ENCODE measurements at places on chromosomes 4 and X.

DNA sequence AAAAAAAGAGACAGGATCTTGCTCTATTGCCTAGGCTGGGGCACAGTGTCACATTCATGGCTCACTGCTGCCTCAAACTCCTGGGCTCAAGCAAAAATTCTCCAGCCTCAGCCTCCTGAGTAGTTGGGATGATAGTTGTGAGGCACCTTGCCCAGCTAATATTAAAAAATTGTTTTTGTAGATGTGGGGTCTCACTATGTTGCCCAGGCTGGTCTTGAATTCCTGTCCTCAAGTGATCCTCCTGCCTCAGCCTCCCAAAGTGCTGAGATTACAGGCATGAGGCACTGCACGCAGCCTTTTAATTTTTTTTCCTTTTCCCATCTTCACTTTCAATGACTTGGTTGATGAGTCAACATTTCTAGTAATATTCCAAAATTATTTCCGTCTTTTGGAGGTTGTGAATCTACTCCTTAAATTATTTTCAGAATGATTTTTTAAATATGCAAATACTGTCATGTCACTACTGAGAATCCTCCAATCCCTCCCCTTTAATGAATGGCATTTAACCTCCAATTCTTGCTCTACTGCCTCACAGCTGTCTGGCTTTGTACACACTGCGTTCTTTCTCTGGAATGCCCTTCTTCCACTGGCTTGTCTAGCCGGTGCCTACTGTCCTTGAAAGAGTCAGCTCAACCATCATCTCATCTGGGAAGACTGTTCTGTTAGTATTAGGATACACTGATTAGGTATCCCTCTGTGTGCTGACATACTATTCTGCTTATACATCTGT lies 27.5 kb upstream of the DCTD start:
- no peak for DNase-seq

- no peak for DNase-seq
Measured at GRCh38 chr4:10072420-10073017, 44.1 kb downstream of the WDR1 start.

- no peak for DNase-seq
Measured at GRCh38 chr4:181819946-181820345, 423.3 kb upstream of the TENM3 start.

- DNase-seq, result no peak
Measured at GRCh38 chrX:119201570-119201969, 34.5 kb upstream of the PGRMC1 start.

DNA sequence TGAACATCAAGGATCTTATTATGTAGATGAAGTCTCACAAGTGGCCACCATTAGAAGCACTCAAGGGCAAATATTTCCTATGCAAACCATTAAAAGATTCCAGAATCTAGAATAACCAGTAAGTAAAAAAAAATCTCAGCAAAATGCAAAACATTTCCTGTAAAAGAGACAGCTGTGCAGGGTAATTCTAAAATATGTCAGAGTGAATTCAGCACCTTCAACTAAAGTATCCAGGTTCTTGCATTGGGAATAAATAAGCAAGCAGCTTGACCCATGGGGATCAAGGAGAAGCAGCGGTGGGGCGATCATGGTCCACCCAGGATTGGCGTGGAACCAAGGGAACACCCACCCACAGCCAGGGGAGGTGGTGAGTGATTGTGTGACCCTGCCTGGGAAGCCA lies 2188.9 kb downstream of the PCDH7 start:
- DNase-seq, result no peak

All from AG04450 (cell line).